ENCODE measurements at places on chromosomes 6 and 20. TPM values are rescaled to one million over a fixed set of nuclear protein-coding genes. Genes with fewer than 3 reads are reported as not detected.

SCUBE3 gene
- 10.0 TPM for total RNA-seq

PTCRA gene
- not detected for total RNA-seq

IMPG1 gene
- not detected for total RNA-seq

KCNS1 gene
- total RNA-seq: 1.3 TPM

SCRT2 gene
- not detected for total RNA-seq

SYNJ2 gene
- 53.1 TPM for total RNA-seq

ANKRD6 gene
- total RNA-seq: 1.3 TPM

PPP1R14C gene
- not detected for total RNA-seq

BCKDHB gene
- 11.7 TPM for total RNA-seq

MYLK2 gene
- total RNA-seq: under 0.01 TPM

BNIP5 gene
- total RNA-seq: not detected

IL20RA gene
- total RNA-seq: 0.43 TPM

DNAH8 gene
- under 0.01 TPM for total RNA-seq

PTGIS gene
- 6.1 TPM for total RNA-seq

RCAN2 gene
- 1.9 TPM for total RNA-seq

PCIF1 gene
- 15.8 TPM for total RNA-seq

DPPA5 gene
- not detected for total RNA-seq

MACROD2 gene
- 1.6 TPM for total RNA-seq

METTL24 gene
- not detected for total RNA-seq

PHACTR2 gene
- total RNA-seq: 62.5 TPM

FAM83B gene
- 0.43 TPM for total RNA-seq

EFCAB8 gene
- 0.32 TPM for total RNA-seq

OTOR gene
- total RNA-seq: not detected

RAB44 gene
- total RNA-seq: under 0.01 TPM

COL9A3 gene
- under 0.01 TPM for total RNA-seq

DEFB121 gene
- not detected for total RNA-seq

WFDC2 gene
- total RNA-seq: not detected

CAPN11 gene
- total RNA-seq: not detected

DDO gene
- 3.9 TPM for total RNA-seq

DAAM2 gene
- 16.1 TPM for total RNA-seq

OCSTAMP gene
- total RNA-seq: not detected

HACE1 gene
- 22.5 TPM for total RNA-seq

C4A gene
- 6.0 TPM for total RNA-seq

MYCT1 gene
- under 0.01 TPM for total RNA-seq

LST1 gene
- not detected for total RNA-seq

FAM209B gene
- not detected for total RNA-seq

ADTRP gene
- total RNA-seq: 1.3 TPM

FGD2 gene
- not detected for total RNA-seq

TRIM10 gene
- not detected for total RNA-seq
